ENCODE measurements at places on chromosomes 11 and 22. TPM values are rescaled to one million over a fixed set of nuclear protein-coding genes. Genes with fewer than 3 reads are reported as not detected.

Gene PHETA2
- 13.3 TPM for total RNA-seq

Gene PANX1
- 77.6 TPM for total RNA-seq

Gene ARHGAP42
- total RNA-seq: 12.6 TPM

Gene TSSC4
- total RNA-seq: 59.7 TPM

Gene SYT9
- total RNA-seq: not detected

DNA sequence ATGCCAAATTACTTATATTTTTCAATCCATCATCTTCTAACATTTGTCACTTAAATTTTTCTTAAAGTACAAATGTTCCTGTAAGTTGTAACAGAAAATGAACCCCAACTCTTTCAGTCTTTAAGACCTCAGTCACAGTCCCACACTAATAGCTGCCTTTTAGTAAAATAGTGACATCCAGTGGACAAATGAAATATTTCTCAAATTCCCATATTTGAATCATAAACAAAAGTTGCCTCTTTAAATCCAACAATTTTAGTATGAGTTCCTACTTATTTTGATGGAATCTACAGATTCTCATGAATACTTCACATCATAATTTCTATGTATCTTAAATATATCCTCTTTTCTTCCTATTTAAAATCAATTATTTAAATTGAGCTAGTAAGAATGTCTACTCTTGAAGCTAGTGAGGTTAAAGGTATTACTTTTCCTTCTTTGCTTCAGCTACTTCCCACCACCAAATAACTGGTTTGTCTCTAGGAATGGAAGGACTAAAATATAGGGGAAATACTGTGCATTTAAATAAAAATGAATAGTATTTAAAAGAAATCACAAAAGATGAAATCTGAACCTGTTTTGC is 9.2 kb downstream of the LIN7C start:
- no peak for DNase-seq

- DNase-seq: peak; percentile 80
These were observed 4.7 kb downstream of the YPEL4 start for GRCh38 chr11:57644748-57645688.

DNA sequence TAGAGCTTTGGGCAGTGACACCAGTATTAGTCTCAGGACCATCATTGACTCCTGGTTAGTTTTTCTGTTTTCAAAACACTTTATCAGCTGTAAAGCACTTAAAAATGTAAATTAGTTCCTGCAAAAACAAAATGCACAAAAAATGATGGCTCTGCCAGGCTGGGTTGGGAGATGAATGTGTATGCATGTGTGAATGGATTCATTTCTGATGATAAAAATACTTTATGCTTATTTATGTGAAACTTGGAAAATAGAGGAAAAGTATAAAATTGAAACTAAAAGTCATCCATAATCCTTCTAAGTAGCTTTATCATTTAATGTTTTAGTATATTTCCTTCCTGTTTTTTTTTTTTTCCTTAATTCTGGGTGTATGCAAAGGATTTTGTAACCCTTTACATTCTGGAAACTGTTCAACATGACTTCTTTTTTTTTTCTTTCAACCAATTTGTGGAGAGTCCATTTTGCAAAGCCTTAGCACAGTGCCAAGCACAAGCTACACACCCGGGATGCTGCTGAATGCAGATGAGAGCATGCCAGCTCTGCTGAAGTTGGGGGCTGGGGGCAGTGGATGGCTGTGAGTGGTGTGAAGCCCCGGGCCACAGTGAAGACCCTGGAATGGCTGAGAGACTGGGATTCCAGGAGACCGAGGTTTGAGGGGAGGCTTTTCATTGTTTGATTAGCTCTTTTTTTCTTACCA is 37.6 kb downstream of the PTPRJ start:
- DNase-seq: no peak

GRCh38 chr11:48103621-48104567 is 112.7 kb upstream of the OR4B1 start:
- DNase-seq: no peak

GRCh38 chr22:27978317-27978716 is 59.3 kb upstream of the PITPNB start:
- DNase-seq: no peak

DNA sequence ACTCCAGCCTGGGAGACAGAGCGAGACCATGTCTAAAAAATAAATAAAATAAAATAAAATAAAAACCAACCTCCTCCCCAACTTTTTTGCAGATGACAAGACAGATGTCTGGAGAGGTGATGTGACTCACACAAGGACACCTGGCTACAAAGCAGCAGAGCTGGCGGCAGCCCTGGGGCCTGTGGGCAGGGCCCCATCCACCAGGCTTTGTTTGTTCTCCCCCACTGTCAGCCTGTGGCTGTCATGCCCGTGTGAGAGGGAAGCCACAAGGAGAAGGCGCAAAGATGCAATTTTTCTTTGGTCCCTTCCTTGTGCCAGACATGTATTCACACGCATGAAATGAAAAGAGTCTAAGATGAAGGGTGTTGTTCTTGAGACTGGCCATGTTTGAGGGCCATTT is 16.6 kb downstream of the CD59 start:
- DNase-seq: no peak

- DNase-seq: no peak
These were observed 3.9 kb downstream of the JOSD1 start for GRCh38 chr22:38696606-38697424.

GRCh38 chr11:18802381-18803257 is 11.0 kb upstream of the PTPN5 start:
- DNase-seq: no peak

DNA sequence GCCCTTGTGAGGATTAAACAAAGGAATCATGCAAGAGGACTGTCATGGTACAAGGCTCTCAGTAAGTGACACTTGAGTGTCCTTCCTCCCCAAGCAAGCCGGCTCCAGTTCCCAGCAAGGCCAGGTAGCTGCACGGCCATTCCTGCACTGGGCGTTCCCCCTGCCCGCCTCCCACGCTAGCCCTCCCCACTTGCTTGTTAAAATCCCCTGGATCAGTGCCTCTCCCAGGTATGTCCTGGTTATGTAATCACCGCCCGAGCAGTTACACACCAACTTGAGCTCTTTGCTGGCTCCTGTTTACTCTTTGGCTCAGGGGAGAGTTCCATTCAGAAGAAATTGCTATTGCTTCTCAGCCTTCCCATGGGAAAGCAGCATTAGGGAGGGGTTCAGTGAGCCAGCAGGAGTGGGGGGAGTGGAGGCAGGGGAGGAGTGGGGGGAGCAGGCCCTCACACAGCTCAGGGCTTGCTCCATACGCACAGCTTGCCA is 19.4 kb upstream of the MYEOV start:
- no peak for DNase-seq

DNA sequence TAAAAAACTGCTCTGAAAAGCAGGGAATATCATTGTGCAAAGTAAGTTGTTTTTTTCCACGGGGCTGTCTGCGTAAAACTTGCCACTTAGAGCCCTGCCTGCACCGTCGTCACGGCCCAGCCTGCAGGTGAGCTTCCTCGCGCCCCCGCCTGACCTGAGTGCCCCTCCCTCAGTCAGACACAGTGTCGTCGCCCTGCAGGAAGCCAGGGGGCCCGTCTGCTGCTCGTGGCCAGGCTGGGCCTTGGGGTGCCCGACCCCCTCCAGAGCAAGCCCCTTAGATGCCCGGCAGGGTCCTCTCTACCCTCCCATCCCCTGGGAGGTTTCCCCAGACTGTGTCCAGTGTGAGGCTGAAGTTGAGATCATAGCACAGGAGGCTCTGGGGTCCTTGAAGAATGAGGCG is 31.6 kb downstream of the SBF1 start:
- DNase-seq: no peak

- no peak for DNase-seq
These were observed 103.3 kb downstream of the LRRC32 start for GRCh38 chr11:76567261-76567660.

GRCh38 chr11:76997512-76997911 is 36.7 kb upstream of the B3GNT6 start:
- DNase-seq: no peak

GRCh38 chr11:126165311-126165720 is 46.1 kb downstream of the RPUSD4 start:
- DNase-seq: no peak

Measured in omental fat pad (tissue), 4 donors.